Natural killer cell treated with Interleukin-12 subunit alpha and Interleukin-12 subunit beta and Interleukin-15 and Interleukin-18, amount 100 ng/mL, for 72 hours (primary cell): ENCODE measurements at places on chromosomes 12 and 14.

GRCh38 chr12:92585115-92585727 lies 117.6 kb upstream of the PLEKHG7 start:
- DNase-seq: no peak

- DNase-seq: no peak
These were observed 737.6 kb downstream of the SLC16A7 start for GRCh38 chr12:60333461-60333860.

- no peak for DNase-seq
These were observed 5.1 kb upstream of the ENDOU start for GRCh38 chr12:47730341-47730744.

- DNase-seq: no peak
These were observed 89.7 kb downstream of the TMTC1 start for GRCh38 chr12:29694002-29694401.

DNA sequence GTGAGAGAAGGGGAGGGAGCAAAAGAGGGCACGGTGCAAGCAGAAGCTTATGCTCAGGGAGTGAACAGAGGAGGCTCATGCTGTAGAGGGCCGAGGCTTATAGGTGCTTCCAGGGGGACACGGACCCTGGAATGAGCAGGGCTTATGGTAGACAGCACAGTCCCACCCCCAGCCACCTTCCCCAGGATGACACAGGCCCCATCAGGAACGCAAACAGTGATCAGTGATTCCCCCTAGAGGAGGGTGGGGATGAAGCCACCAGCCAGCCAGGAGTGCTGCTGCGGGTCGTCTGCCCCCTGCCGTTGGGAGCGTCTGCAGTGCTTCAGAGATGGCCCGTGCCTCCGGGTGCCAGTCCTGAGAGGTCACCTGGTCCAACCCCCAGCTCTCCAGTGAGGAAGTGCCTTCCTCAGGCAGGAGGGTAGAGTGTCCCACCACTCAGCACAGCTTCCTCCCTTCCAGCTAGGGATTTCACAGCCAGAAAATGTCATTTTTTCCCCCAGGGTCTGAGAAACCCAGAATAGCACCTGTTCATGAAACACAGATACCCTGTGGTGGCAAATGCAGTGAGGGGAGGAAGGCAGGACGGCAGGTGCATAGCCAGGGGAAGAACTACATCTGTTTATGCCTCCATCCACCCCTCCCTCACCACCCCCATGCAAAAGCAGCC lies 60.7 kb downstream of the SLC6A12 start:
- DNase-seq: no peak

GRCh38 chr12:74896186-74896585 lies 313.5 kb downstream of the KCNC2 start:
- DNase-seq: no peak

DNA sequence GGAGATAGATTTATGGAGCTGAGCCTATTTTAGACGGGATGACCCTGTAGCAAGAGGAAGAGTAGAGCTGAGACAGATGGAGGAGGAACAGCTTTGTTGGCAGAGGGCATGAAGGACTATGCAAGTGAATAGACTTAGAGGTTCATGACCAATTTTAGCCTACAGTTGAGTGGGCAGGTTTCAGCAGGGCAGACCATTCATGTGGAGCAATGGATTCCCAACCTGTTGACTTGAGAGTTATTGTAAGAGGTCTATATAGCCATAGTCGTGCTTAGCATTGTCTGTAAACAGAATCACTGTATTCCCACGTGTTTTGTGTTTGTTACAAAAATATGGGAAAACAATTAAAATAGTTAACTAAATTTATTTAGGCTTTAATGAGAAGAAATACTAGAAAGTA lies 116.8 kb downstream of the CFAP54 start:
- no peak for DNase-seq

GRCh38 chr14:69317102-69317755 lies 57.3 kb downstream of the GALNT16 start:
- DNase-seq: no peak

DNA sequence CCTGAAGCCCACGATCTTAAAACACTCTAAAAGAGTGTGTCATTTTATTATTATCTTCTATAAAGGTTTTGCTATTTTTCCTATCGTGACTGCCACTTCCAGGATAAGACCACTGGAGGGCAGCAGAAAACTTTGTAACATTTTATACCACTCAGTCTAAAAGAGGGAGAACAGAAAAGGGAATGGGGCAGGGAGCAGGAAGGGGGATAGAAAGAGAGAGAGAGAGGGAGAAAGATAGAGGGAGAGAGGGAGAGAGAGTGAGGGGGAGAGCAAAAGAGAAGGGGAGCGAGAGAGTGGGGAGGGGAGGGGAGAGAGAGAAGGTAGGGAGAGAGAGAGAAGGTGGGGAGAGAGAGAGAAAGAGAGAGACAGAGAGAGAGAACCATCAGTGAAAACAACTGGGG lies 2.0 kb upstream of the ART4 start:
- DNase-seq: no peak
